ENCODE measurements at places on chromosomes 7 and 10. TPM values are rescaled to one million over a fixed set of nuclear protein-coding genes. Genes with fewer than 3 reads are reported as not detected.
A peak's percentile ranks its signal among the peaks of the same experiment; 100 is the strongest.

Gene CNNM1
- polyA plus RNA-seq: 2.2 TPM

Gene NKX2-3
- not detected for polyA plus RNA-seq

Gene SPAM1
- not detected for polyA plus RNA-seq

- H3K4me1 ChIP-seq: no peaks in the 10 kb centered on the region
- no peaks in the 10 kb centered on the region for H3K36me3 ChIP-seq
- DNase-seq: no peak
- no peak overlapping the region for H3K4me3 ChIP-seq
- no peaks in the 10 kb centered on the region for H3K27me3 ChIP-seq
- H3K27ac ChIP-seq: no peak overlapping the region
These were observed 242.9 kb upstream of the MEOX2 start for GRCh38 chr7:15929411-15929810.

DNA sequence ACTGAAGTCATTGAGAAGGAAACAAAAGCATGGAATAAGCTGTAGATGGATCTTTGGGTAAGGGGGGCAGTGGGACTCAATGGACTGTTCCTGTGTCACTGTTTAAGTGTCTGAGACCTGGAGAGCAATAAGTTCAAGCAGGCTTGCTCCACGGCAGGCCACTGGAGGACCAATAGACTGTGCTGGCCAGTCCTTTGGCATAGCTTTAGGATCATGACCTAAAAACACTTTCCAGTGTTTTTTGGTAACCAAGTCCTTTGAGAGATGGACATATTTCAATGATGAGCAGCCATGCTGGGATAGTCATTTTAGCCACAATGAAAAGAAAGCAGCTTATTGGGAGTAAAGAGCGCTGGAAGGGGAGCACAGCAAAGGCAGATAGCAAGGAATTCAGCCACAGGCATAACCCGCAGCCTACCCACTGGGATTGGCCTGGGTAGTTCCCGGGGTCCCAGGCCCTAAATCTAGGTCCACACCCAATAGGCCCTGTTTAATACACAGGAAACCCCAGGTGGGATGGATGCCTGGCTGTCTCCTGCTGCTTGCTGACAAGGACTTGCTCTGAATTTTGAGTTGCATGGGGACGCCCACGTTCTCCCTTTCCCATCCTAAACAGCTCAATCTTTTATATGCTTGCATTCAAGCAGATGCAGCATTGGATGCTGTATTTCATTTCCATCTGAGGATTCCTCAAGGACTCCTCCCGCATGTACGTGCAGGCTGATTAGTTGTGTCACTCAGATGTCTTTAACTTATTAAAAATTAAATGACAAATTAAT, 727.2 kb downstream of the KCNMA1 start:
- DNase-seq: no peak
- no peaks in the 10 kb centered on the region for H3K4me1 ChIP-seq
- H3K27ac ChIP-seq: no peak overlapping the region
- no peak overlapping the region for H3K4me3 ChIP-seq
- no peaks in the 10 kb centered on the region for H3K27me3 ChIP-seq

DNA sequence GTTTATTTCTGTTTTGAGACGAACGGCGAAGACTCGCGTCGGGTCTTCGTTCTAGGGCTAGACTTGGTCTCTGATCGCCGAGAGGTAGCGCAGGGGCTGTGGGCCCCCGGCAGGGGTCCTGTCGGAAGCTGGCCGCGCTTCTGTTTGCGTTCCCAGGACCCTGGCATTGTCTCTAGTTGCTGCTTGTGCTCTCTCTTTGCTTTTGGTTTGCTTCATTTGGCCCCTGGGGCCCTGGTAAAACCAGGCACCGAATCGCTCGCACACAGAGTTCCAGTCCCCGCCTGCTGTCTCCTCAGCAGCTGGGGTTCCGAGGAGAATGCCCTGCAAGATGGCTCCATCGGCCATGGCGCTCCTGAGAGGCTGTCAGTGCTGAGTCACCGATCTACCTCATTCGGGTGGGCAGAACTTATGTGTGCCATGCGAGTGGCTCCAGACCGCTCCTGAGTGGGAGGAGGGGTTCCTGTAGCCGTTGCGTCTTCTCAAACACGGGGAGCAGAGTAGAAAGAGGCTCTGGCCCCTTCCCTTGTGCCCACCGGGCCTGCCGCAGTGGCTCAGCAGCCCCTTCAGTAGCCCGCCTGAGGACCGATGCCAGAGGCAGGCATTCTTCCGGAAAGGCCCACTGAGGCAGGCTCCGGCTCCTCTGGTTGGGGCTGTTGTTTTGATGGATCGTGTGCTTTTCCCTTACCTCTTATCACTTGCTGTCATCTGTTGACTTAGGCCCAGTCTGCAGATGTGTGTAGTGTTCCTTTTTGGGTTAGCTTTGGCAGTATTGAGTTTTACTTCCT, 826 bp downstream of the CHPF2 start:
- peaks cover 14% of the 10 kb centered on the region for H3K4me1 ChIP-seq
- H3K27me3 ChIP-seq: no peaks in the 10 kb centered on the region
- DNase-seq: peak; percentile 80
- peak overlapping the region; percentile 82 for H3K27ac ChIP-seq
- H3K4me3 ChIP-seq: peak overlapping the region; percentile 82

- H3K27ac ChIP-seq: peak overlapping the region; percentile 92
- H3K4me3 ChIP-seq: no peak overlapping the region
- H3K36me3 ChIP-seq: no peaks in the 10 kb centered on the region
- peak; percentile 73 for DNase-seq
- H3K4me1 ChIP-seq: peaks cover 42% of the 10 kb centered on the region
These were observed 12.5 kb upstream of the DDIT4 start for GRCh38 chr10:72260976-72261783.
